ENCODE measurements at places on chromosomes 16 and 17.
A peak's percentile ranks its signal among the peaks of the same experiment; 100 is the strongest.

GRCh38 chr17:38885728-38886642 lies 16.1 kb downstream of the LASP1 start:
- DNase-seq, result peak; percentile 96

- no peak for DNase-seq
Measured at GRCh38 chr17:38872027-38872511, 2.2 kb downstream of the LASP1 start.

GRCh38 chr17:80065478-80066170 lies 29.2 kb downstream of the CCDC40 start:
- no peak for DNase-seq

DNA sequence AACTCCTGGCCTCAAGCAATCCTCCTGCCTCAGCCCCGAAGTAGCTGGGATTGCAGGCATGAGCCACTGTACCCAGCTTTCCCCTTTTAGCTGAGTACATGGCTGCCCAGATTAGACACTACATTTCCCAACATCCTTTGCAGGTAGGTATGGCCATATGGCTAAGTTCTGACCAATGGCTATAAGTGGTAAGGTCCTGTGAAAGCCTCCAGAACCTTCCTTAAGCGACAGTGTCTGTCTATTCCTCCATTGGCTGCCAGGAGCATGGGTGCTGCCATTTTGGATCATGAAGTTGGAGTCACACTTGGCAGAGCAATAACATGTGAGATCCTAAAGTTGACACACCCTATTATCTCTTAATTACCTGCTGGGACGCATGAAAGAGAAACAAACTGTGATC lies 24.4 kb upstream of the CRHR1 start:
- no peak for DNase-seq

GRCh38 chr16:52963855-52964242 lies 88.8 kb downstream of the CHD9NB start:
- DNase-seq, result no peak

DNA sequence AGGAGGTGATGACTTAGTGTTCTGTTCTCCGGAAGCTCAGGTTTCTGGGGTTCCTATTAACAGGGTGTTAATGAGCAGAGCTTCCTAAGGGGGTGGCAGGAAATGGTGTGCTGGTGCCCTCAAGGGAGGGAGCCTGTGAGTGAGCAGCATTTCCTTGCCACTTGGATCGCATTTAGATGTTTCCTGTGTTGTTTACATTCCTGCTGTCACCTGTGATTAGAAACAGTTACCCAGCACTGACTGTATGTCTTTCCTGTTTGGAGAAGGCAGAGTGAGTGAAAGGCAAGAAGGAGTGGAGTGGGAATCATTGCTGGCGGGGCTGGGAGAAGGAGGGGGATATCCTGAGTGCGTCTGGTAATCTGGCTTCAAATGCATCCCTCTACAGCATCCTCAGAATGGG lies 214.6 kb downstream of the CCDC182 start:
- no peak for DNase-seq

GRCh38 chr16:16145286-16145685 lies 78.0 kb downstream of the ABCC6 start:
- no peak for DNase-seq

DNA sequence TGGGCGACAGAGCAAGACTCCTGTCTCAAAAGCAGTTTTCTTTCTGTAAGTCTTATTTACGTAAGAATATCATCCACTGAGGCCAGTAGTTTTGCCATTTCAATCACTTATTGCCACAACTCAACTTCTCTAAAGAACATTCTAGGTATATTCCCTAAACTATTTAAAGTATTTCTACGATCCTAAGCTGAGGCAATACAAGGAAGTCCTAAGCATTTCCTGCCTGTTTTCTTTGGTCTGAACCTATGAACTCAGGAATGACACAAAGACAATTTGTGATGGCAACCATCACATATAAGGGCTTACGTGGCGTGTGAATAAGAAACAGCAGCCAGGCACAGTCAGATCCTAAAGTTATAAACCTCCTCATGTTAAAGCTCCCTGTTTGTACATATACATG lies 14.2 kb downstream of the USP36 start:
- no peak for DNase-seq

DNA sequence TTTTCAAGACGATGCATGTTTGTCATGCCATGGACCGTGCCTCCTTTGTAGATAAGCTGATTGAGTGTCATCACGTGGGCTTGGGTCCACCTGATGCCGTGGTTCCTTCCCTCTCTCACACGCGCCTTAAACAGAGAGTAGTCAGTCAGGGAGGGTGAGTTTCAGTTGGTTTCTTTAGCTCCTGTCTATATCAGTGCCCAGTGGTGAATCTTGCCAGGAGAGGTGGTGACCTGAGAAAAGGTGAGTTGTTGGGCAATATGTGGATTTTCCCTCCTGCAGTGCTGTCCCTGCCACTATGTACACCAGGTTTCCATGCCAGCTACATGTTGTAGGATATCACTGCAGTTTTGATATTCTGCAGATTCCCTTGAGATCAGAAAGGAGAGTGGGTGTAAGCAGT lies 129.7 kb downstream of the LAT start:
- DNase-seq, result no peak

DNA sequence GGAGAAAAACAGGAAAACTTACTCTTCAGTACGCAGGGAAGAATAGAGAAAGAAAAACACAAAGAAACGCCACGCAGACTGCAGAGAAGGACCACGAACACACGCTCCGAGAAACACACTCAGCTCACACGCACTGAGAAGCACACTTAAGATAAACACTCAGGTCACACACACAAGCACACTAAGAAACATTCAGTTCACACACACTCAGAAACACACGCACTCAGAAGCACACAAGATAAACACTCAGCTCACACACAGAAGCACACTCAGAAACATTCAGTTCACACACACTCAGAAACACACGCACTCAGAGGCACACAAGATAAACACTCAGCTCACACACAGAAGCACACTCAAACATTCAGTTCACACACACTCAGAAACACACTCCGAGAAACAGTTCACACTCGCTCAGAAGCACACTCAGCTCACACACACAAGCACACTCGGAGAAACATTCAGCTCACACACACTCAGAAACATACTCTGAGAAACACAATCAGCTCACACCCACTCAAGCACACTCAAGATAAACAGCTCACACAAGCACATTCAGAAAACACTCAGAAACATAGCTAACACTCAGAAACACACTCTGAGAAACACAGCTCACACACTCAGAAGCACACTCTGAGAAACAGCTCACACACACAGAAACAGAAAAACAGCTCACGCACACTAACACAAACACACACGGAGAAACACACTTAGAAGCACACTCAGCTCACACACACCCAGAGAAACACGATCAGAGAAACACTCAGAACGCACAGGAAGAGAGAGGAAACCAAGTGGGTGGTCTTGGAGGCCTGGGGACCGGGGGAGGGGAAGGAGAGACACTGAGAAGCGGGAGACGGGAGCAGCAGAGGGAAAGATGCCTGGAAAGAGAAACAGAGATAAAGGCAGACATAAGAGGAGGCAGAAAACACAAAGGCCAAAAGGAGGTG lies 908 bp downstream of the TMEM98 start:
- no peak for DNase-seq

GRCh38 chr16:2782583-2783351 lies 4.6 kb downstream of the PRSS33 start:
- no peak for DNase-seq

DNA sequence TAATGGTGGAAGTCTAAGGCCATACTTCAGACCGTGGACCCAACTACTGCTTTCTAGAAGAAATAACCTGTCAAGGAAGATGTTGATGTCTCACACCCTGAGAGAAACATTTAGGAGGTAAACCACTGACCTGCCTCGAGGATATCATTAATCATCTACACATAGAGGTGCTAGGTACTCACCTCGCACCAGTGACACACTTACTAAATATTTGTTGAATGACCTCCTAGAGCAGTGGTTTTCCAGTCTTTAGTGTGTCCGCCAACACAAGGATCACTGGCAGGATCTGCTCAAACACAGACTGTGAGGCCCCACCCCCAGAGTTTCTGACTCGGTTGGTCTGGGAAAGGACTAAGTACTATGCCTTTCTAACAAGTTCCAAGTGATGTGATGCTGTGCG lies 197.4 kb upstream of the CACNG5 start:
- no peak for DNase-seq

DNA sequence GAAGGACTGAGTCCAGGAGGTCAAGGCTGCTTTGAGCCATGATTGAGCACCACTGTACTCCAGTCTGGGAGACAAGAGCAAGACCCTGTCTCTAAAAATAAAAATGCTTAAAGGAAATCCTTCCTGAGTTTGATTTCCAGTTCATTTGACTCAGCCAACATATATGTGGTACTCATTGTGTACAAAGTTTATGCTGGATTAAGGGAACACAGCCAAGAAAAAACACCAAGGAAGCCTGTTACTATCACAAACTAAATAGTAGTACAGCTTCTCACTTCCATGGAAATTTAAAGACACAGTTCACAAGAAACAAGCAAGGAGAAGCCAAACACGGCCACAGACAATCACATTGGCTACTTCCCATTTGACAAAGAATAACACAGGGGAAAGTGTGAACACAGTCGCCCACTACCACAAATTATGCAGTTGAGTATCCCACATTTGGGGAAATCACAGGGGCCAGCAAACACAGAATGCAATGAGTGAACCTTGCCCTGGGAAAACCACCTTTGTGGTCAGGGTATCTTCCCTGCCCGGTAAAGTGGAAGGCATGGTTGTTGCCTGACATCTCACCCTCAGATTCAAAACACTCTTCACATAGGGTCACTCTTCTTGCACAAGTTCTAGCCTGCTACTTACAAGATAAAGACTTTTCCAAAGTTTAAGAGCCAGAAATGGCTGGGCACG lies 14.5 kb downstream of the TEX14 start:
- DNase-seq, result no peak

GRCh38 chr17:8940866-8941471 lies 24.5 kb downstream of the PIK3R5 start:
- no peak for DNase-seq

DNA sequence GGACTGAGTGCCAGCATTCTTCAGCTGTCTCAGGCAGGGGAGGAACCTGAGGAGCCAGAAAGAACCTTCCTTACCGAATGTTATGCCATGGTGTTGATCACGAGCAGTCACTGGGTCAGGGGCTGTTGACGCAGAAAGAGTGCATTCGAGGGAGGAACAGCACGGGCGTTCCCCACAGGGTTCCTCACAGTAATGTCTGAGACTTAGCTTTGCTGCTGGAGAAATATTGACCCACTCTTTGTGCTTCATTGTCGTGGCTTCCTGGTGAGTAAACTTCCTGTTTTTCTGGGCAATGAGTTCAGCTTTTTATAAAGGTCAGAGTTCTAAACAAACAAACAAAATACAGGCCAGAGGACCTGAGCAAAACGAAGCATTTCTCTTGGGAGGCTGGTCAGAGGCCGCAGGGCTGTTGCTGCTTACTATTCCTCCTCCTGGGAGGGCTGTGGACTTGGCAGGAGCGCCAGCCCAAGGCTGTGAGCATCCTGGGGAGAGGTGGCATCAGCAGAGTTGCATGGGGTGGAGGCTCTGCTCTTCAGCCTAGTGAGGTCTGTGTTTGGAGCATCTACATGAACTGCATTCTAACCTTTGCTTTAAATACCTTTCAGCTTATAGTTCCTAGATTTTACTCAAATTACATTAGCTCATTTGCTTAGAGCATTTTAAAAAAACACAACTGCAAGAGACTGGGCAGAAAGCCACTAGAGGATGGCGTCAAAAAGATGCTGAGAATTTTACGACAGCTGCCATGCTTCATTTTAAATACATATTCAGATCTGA lies 143.1 kb upstream of the CACNG5 start:
- DNase-seq, result no peak

GRCh38 chr17:81586096-81586495 lies 33.9 kb upstream of the FAAP100 start:
- DNase-seq, result no peak

DNA sequence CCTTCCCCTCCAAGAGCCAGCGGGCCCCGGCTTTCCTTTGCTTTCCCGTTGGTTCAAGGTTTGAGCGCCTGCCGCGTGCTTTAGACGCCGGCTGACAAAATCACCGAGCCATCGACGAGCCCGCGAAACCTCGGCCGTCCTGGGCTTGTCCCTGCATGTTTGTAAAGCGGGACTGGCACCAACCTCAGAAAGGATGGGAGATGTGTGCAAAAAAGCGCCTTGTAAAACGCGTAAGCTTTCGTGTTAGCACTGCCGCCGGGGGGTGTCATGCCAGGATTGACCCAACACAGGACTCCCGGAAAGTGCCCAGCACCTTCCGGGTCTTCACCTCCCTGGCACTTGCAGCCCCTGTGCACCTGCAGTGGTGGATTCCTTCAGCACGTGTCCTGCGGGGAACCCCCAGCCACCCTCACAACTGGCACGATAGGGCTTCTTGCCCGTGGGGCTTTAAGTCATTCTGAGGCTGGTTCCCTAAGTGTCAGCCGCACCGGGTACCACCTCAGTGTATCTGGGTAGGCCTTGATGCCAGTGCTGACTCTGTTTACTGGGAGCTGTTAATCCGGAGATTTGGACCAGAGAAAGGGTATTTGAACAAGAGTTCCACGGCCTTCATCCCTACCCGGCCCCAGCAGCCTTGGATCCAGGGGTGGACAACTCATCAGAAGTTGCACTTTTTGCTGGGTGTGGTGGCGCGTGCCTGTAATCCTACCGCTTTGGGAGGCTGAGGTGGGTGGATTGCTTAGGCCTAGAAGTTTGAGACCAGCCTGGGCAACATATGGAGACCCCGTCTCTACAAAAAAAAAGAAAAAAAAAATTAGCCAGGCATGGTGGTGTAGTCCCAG lies 817 bp downstream of the NDUFAF8 start:
- peak; percentile 40 for DNase-seq

DNA sequence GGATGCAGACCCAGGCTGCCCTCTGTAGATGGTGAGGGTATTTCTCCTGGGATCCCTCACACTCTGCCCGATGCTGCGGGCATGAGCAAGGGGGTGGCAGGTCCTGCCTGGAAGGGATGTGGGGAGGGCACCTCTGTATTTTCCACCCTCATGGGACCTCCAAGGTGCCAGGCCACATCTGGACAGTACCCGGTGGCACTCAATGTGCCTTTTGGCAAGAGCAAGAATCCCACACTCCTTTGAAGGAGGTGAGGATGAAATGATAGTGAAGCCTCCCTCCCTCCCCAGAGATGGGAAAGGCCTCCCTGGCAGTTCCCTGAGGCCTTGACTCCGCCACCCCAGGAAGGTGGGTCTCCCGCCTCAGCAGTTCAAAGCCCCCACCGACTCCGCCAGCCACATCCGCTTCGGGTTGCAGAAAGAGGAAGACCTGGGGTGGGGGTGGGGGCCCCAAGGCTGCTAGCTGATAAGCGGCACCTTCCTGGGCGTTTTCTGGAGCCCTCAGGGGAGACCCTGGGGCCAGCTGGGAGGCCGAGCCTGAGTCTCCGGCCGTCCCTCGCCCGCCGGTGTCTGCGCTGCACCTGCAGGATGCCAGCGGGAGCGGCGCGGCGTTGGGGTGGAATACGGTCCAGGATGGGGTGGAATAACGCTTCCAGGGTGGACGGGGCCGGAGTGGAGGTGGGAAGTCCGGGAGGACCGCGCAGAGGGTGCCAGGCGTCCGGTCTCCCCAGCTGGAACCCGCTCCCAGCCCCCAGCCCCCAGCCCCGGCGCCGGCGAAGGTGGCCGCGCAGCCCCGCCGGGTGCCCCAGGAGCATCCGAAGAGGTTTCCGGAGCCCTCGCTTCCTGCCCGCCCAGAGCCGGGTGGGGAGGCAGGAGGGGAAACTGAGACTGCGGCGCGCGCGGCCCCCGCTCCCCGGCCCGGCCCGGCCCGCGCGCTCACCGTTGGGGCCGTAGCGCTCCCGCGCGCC lies 718 bp downstream of the ATP2A3 start:
- no peak for DNase-seq

- no peak for DNase-seq
Measured at GRCh38 chr16:62909597-62909996, 873.4 kb upstream of the CDH8 start.

- DNase-seq, result peak; percentile 51
Measured at GRCh38 chr16:83878838-83879237, 20.1 kb upstream of the MLYCD start.

GRCh38 chr17:11276486-11276885 lies 35.5 kb downstream of the SHISA6 start:
- no peak for DNase-seq
